ENCODE measurements at places on chromosomes 7 and 10.

DNA sequence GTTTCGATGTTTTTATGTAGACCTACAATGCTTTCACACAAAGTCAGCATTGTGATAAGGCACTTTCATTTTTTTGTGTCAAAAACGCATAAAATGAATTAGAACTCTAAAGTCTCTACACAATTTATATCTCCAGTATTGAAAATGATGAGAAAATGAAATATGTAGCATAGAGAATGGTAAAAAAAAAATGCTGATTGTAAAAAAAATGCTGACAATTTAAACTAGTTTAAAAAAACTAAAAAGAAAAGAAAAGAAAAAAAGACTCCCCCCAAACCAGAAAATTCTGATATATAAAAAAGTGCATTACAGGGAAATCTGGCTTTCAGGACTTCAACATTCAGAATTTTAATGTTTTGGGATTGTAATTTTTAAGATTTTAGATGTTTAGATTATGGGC is 148.1 kb downstream of the FZD1 start:
- no peak for DNase-seq

DNA sequence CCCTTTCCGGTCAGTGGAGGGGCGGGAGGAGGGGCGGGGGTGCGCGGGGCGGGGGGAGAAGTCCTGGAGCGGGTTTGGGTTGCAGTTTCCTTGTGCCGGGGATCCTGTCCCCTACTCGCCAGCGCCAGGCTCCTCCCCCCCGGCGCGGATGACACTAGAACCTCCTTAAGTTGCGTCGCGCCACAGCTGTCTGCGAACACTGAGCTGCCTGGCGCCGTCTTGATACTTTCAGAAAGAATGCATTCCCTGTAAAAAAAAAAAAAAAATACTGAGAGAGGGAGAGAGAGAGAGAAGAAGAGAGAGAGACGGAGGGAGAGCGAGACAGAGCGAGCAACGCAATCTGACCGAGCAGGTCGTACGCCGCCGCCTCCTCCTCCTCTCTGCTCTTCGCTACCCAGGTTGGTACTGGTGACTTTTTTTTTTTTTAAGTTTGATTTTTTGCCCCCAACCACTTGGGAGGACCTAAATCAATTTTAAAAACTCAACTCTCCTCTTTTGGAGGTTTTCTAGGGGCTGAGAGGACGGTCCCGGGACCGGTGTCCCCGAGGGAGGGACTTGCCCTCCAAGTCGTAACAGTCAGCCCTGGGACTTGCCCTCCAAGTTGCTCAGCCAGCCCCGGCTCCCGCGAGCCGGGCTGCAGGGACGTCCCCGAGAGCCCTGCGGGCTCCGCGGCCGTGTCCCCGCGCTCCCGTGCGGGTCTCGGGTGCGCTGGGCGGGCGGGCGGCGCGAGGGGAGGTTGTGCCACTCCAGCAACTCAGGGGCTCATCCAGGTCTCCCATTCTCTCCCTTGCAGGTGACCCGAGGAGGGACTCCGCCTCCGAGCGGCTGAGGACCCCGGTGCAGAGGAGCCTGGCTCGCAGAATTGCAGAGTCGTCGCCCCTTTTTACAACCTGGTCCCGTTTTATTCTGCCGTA is at the start of gene GATA3:
TSS of gene GATA3 (plus strand) at position 195 of the 914 bp plus-strand sequence. CDS start 968 bp downstream, outside the sequence.
- peak; percentile 52 for DNase-seq

GRCh38 chr10:119041326-119041725 is 11.8 kb downstream of the NANOS1 start:
- no peak for DNase-seq

- DNase-seq = no peak
Measured at GRCh38 chr10:117884093-117884492, 162.6 kb downstream of the RAB11FIP2 start.

DNA sequence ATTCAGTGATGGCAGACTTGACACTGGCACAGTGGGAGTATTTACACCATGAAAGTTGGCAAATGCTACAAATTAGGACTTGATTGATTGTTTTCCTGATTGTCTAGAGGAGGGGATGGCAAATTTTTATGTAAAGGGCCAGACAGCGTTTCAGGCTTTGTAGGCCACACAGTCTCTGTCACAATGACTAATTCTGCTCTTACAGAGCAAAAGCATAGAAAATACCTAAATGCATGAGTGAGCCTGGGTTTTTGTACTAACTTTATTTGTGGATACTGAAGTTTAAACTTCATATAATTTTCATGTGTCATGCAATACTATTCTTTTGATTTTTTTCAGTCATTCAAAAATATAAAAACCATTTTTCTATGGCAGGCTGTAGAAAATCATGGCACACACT is 9.0 kb upstream of the ARMS2 start:
- DNase-seq = no peak

DNA sequence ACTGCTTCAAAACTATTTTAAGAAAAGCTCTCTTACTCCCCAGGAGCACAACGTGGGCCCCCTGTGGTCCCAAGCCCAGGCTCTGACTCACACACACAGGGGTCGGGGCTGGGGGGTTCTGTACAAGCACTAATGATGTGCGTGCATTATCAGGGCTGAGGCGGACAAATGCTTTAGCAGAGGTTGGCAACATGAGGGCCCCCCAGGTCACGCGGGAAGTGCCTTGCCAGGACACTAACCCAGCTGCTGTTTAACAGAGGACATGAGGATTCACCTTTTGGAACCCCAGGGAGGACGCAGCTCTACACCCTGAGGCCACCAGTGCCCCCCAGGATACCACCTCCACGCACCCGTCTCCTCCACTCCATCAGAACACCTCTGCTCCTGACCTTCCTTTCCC is 342.8 kb downstream of the DNAJB6 start:
- DNase-seq = no peak

- DNase-seq = no peak
Measured at GRCh38 chr7:129650056-129650758, 38.7 kb downstream of the NRF1 start.

- no peak for DNase-seq
Measured at GRCh38 chr10:86690657-86691084, 22.4 kb downstream of the LDB3 start.

DNA sequence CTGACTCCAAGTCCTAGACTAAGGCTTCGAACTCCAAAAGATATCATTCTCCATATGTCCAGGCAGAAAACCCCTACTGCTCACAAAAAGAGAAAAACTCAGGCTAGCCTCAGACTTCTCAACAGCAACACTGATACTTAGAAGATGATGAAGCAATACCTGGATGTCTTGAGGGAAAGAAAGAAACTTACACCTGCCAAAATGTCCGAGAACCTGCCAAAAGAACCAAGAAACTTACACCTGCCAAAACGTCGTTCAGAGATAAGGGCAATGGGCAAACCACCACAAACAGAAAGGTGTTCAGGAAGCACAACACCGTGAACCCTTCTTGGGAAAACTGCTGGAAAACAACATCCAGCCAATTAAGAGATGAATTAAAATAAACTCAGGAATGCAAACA is 15.3 kb downstream of the ABLIM1 start:
- DNase-seq = no peak

- no peak for DNase-seq
Measured at GRCh38 chr10:122213766-122214165, 57.3 kb upstream of the BTBD16 start.

DNA sequence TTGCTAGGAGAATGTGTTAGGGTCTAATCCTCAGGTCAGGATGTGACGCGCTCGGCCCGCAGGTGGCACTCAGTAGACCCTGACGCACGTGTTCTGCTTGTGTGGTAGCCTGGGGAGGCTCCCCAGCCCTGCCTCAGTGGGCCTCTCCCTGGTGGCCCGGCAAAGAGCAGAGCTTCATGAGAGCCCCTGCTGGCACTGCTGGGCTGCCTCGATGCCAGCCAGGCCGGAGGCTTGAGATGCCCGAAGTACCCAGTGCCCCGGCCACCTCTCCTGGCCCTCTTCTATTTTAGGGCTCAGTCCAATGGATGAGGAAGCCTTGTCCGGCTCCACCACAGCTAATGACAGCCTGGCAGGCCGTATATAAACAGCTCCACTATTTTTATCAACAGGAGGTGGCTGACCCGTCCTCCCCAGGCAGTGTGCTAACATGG is 42.0 kb downstream of the PRF1 start:
- no peak for DNase-seq

GRCh38 chr10:71754562-71754961 is 18.8 kb downstream of the VSIR start:
- peak; percentile 35 for DNase-seq

- no peak for DNase-seq
Measured at GRCh38 chr7:92133133-92133736, 1.0 kb downstream of the CYP51A1 start.
